ENCODE measurements at places on chromosomes 7 and 10.

DNA sequence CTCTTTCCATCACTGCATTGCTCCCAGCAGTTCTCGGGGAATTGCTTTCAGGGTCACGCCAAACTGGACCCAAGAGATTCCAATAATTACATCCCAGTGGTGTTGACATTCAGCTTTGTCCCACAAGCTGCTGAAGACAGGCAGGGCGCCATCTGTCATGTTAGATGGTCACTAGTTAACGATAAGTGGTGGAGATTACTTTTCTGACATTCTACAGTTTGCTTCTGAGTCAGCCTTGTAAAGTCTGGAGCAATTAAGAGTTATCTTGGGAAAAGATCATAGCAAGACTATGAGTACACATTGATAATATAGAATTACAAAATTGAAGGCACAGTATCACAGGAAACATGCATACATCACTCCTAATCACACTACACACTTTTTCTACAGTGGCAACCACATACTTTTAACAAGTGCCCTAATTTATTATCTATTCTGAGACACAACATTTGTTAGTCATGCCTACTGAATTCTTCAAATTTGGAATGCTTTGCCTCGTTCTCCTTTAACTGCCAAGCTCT, 41.9 kb downstream of the SEMA3C start:
- H3K27me3 ChIP-seq = no peaks in the 10 kb centered on the region
- H3K27ac ChIP-seq = no peak overlapping the region
- no peak overlapping the region for H3K4me3 ChIP-seq
- ATAC-seq = no peak
- no peaks in the 10 kb centered on the region for H3K36me3 ChIP-seq

DNA sequence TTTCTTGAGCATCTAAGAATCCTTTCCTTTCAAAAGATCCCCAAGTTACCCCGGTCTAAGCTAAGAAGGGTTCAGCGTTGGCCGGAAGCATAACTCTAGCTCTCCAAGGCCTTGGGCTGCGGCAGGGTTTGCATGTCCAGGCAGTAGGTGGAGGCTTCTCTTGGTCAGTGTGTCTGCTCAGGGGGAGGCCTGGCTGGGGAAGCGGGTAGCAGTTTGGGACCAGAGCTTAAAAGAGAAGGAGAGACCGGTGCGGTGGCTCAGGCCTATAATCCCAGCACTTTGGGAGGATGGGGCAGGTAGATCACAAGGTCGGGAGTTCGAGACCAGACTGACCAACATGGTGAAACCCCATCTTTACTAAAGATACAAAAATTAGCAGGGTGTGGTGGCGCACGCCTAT, 226.3 kb downstream of the MGMT start:
- H3K36me3 ChIP-seq = peaks cover 19% of the 10 kb centered on the region
- H3K27me3 ChIP-seq = no peaks in the 10 kb centered on the region
- H3K4me3 ChIP-seq = no peak overlapping the region
- H3K27ac ChIP-seq = no peak overlapping the region
- peaks cover 7% of the 10 kb centered on the region for H3K4me1 ChIP-seq
- no peak for ATAC-seq

DNA sequence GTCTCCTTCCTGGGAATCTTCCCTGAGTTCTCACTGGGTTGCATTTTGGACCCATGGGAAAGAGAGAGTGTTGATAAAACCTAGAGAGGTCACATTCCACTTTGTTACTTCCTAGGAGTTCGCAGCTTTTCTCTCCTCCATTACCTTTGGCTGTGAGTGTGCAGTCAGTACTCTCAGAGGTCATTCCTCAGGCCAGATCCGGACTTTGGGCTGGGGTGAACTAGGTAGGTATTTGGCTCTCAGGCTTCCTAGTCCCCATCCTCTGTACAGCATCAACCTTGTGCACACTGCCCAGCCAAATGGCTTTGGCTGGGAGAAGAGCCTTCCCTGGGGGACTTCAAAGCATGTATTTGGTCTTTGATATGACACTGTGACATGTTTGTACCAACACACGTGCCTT, 508.1 kb downstream of the LRMDA start:
- no peak overlapping the region for H3K27ac ChIP-seq
- ATAC-seq = no peak
- H3K4me3 ChIP-seq = no peak overlapping the region

GRCh38 chr10:35232527-35232926, 103.8 kb upstream of the CCNY start:
- no peak overlapping the region for H3K27ac ChIP-seq
- H3K4me1 ChIP-seq = no peaks in the 10 kb centered on the region
- H3K36me3 ChIP-seq = no peaks in the 10 kb centered on the region
- ATAC-seq = no peak
- no peaks in the 10 kb centered on the region for H3K27me3 ChIP-seq

DNA sequence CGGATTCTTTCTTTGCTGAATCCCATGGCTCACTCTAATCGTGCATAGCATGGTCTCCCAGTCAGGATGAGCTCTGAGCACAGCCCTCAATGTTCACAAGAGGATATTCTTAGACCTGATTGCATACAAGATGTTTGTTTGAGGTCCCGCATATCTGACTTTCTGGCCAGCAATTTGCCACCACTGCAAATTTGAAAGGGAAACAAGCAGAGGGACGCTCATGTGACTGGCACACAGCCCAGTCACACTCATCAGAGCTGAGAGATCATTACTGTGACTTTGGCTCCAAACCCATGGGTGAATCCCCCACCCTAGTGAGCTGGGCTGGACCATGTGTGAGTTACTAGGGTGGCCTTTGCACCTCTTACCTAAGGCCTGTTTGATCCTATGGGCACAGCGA, 9.9 kb downstream of the TAS2R41 start:
- peaks cover 7% of the 10 kb centered on the region for H3K4me1 ChIP-seq
- no peak for ATAC-seq
- no peaks in the 10 kb centered on the region for H3K36me3 ChIP-seq
- H3K4me3 ChIP-seq = no peak overlapping the region
- H3K27ac ChIP-seq = no peak overlapping the region

- no peak overlapping the region for H3K27ac ChIP-seq
- H3K36me3 ChIP-seq = peaks cover 63% of the 10 kb centered on the region
- ATAC-seq = no peak
- no peak overlapping the region for H3K4me3 ChIP-seq
- H3K4me1 ChIP-seq = peaks cover 8% of the 10 kb centered on the region
- no peaks in the 10 kb centered on the region for H3K27me3 ChIP-seq
Observed at GRCh38 chr7:6419310-6419773, 28.4 kb downstream of the DAGLB start.

GRCh38 chr7:150479023-150479716, 28.7 kb downstream of the GIMAP8 start:
- no peaks in the 10 kb centered on the region for H3K36me3 ChIP-seq
- H3K27ac ChIP-seq = no peak overlapping the region
- peaks cover 21% of the 10 kb centered on the region for H3K4me1 ChIP-seq
- H3K4me3 ChIP-seq = no peak overlapping the region

DNA sequence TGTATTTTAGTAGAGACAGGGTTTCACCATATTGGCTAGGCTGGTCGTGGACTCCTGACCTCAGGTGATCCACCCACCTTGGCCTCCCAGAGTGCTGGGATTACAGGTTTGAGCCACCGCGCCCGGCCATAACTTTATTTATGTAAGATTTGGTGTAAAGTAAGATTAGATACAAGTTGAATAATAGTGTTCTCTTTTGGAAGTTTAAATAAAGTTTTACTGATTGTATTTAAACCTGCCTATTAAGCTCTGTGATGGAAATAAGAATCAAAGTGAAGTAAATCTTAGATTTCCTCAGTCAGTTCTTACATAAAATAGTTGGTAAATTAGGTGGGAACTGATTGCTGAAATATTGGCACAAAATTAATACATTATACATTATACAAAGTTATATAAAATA, 86.0 kb downstream of the MKLN1 start:
- peaks cover 9% of the 10 kb centered on the region for H3K4me1 ChIP-seq
- peaks cover 11% of the 10 kb centered on the region for H3K36me3 ChIP-seq
- ATAC-seq = no peak
- H3K27ac ChIP-seq = no peak overlapping the region
- no peak overlapping the region for H3K4me3 ChIP-seq

- H3K36me3 ChIP-seq = peaks cover 11% of the 10 kb centered on the region
- ATAC-seq = no peak
- no peak overlapping the region for H3K27ac ChIP-seq
- no peaks in the 10 kb centered on the region for H3K4me1 ChIP-seq
- H3K4me3 ChIP-seq = no peak overlapping the region
Observed at GRCh38 chr7:12256090-12256489, 45.0 kb downstream of the TMEM106B start.

DNA sequence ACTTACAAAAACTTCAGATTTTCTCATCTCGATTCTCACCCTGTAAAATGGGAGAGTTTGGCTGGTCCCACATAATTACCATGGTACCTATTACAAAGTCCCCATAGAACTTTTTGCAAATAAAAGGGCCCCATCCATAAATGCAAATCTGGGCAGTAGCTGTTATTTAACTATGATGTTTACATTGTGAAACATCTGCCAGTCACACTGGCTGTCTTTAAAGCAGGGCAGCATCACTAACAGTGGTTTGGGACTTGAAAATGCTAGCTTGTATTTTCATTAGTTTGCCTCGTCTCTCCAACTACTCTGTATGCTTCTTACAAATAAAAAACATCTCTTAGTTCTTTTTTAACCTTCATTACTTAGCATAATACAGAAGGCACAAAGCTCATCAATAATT, 240.7 kb downstream of the FZD1 start:
- no peaks in the 10 kb centered on the region for H3K36me3 ChIP-seq
- peaks cover 8% of the 10 kb centered on the region for H3K27me3 ChIP-seq
- no peaks in the 10 kb centered on the region for H3K4me1 ChIP-seq
- no peak overlapping the region for H3K4me3 ChIP-seq
- H3K27ac ChIP-seq = no peak overlapping the region
- ATAC-seq = no peak

- H3K27me3 ChIP-seq = no peaks in the 10 kb centered on the region
- H3K4me1 ChIP-seq = no peaks in the 10 kb centered on the region
- H3K36me3 ChIP-seq = peaks cover 16% of the 10 kb centered on the region
- H3K27ac ChIP-seq = no peak overlapping the region
- no peak overlapping the region for H3K4me3 ChIP-seq
- ATAC-seq = no peak
Observed at GRCh38 chr7:24786941-24787340, 29.7 kb upstream of the GSDME start.

DNA sequence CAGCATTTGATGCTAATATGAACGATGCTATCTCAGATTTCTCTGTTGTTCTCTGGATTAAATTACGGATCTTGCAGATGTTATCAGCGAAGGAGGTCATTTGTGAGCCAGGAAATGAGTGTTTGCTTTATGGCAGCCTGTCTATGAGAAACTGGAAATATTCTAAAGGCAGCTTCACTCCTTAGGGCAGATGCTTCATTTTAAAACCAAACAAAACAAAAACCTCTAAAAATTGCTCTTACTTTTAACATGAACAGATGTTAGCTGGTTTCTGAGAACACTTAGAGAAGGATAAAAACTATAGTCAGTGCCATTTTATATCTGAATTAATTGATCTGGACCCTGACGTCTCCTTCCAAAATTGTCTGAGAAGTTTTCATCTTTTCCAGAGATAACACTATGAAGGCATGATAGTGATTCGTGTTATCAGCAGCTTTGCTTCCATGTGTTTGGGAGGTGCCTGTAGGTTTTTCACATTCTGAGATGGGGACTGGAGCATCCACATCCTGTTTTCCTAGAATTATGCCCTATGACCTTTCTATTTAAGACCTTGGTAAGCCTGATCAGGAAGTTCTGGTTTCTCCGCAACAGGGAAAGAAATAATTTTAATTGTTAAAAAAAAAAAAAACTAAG, 53.1 kb downstream of the CPED1 start:
- H3K36me3 ChIP-seq = no peaks in the 10 kb centered on the region
- H3K27me3 ChIP-seq = peaks cover 12% of the 10 kb centered on the region
- H3K4me3 ChIP-seq = no peak overlapping the region
- no peak for ATAC-seq
- H3K27ac ChIP-seq = no peak overlapping the region

- no peak overlapping the region for H3K27ac ChIP-seq
- ATAC-seq = no peak
- H3K4me1 ChIP-seq = no peaks in the 10 kb centered on the region
Observed at GRCh38 chr10:94001416-94001810, 7.7 kb downstream of the PLCE1 start.

DNA sequence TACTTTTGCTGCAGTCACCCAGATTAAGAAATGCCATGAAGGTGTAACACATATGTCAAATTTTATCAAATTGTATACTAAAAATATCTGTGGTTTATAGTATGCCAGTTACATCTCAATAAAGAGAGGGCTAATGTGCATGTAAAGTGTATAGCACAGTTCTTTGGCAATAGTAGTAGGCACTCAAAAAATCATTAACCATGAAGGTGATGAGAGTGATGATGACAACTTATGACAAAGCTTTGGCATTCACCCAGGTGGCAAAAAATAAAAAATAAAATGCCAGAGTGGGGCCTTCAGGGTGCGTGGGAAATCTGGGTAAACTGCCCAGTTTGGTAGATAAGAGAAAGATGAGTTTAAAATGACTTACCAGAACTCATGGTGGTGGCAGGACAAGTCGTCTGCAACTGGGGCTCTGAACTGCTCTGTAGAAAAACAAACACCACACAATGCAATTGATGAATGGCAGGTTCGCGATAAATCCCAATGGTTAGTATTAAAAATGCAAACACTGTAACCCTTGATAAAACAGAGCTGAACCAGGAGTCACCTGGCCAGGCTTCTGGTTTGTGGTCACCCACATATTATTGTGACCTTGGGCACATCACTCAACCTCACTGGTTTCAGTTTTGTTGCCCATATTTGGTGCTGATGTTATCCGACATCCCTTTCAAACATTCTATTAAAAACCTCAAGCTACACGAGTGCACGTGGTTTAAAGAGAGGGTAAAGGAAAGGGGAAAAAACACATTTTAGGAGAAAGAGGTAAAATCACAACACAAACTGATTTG, 120.2 kb downstream of the SORBS1 start:
- no peak overlapping the region for H3K27ac ChIP-seq
- no peak overlapping the region for H3K4me3 ChIP-seq
- peak; percentile 63 for ATAC-seq

DNA sequence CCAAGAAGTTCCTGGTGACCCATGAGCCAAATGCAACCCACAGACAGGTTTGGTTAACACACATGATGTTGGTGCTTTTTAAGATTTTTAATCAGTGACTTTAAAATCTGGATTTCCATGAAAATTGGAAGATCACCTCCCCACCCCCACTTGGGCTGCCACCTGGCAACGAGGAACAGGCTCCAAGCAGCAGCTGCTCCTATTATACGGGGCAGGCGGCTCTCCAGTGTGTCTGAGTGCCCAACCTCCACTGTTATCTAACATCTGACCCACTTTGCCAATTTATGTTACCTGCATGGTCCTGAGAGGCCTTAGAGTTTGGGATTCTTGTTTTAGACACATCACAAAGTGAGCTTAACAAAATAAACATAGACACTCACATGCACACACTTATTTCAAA, 56.4 kb downstream of the SGMS1 start:
- peaks cover 5% of the 10 kb centered on the region for H3K36me3 ChIP-seq
- H3K4me1 ChIP-seq = peaks cover 7% of the 10 kb centered on the region
- no peaks in the 10 kb centered on the region for H3K27me3 ChIP-seq
- no peak for ATAC-seq

DNA sequence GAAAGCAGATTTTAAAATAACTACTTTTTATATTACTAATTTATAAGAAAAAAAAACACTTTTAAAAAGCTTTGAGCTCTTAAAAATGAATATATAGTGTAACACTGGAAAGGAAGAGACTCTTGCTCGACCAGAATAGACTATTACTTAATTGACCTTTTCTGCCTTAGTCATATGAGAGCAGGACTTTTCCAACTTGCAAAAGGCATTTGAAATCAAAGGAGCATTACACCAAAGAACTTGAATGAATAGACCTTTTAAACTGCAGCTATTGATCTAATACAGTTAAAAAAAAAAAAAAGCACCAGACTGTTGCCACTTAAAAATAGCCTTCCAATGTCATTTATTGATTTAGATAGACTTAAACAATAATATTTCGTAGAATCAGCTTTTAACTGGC, 17.2 kb upstream of the SEMA3D start:
- H3K27me3 ChIP-seq = peaks cover 10% of the 10 kb centered on the region
- ATAC-seq = no peak
- H3K4me1 ChIP-seq = no peaks in the 10 kb centered on the region
- H3K4me3 ChIP-seq = no peak overlapping the region
- no peak overlapping the region for H3K27ac ChIP-seq

Data from stimulated activated memory B cell treated with anti-CD40 and anti-IgM and Interleukin-4, amounts not matched to agents 10 μg/mL and 1 μg/mL and 100 μg/mL, for 72 hours (primary cell).